CD14-positive monocyte (primary cell): ENCODE measurements at places on chromosomes 11 and 22.

GRCh38 chr11:48073031-48073861, 92.9 kb downstream of the PTPRJ start:
- DNase-seq: no peak

GRCh38 chr22:46660604-46661201, 40.5 kb downstream of the GRAMD4 start:
- no peak for DNase-seq

DNA sequence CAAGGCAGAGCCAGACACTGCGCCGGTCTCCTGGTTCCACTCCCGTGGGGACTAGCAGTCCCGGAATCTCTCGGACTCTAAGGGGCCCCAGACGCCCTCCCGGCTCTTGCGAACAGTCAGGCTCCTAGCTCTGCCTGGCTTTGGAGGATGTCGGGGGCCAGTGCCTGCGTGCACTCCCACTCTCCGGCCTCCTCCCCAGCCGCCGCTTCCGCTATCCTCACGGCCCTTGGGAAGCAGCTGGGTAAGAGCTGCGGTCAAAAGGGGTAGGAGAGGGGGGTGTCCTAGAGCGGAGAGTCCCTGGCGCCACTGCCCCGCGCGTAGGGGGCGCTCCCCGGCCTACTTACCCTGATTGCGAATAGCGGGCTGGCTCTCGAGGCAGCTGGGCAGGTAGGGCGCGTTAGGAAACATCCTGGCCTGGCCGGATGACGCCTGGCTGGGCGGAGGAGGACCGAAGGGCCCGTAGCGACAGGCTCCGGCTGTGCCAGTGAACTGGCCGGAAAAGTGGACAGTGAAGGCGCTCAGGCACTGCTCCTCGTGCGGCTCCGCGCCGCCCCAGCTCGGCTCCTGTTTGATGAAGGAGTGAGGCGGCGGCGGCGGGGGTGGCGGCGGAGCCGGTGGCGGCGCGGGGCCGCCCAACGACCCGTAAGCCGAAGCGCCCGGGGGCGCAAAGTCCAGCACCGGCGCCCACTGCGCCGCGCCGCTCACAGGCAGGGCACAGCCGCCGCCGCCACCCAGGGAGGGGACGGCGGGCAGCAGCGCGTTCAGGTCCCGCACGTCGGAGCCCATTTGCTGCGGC, 785 bp downstream of the WT1 start:
- no peak for DNase-seq

DNA sequence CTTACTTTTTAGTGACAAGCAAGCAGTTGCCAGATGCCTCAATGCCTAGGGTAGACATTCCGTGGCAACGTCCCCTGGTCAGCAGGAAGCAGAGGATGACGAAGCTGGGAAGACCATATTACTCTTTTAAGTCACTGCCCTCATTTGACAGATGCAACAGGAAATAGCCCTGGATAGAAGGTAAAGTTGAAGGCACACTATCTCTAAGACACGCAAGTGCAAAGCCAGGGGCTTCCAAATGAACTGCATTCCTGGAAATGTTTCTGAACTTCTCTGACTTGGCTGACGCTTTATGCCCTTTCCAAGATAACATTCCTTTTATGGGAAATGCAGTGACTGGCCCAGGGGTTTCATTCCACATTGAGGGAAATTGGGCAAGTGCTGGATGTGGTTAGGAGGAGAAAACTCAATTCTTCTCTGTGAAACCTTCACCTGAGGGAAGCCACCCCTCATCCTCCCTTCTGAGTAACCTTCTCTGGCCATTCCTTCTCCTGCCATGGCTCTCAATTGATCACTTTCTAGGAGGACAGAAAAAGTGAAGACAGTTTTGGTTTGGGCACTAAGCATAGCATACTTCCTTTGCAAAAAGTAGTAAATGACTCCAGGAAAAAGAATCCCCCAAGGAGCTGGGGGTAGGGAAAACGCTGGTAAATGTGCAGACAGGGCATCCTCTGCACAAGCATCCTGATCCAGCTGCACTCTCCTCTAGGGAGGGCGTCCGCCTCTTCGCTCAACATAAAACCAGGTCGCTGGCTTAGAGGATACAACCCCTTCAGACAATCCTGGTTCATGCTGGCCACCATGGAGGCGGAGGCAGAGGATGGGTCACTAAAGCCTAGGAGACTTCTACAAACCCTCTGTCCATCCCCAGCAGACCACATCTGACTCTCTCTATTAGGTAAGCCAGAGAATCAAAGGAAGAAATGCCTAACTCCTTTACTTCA, 14.5 kb downstream of the PCSK7 start:
- no peak for DNase-seq

DNA sequence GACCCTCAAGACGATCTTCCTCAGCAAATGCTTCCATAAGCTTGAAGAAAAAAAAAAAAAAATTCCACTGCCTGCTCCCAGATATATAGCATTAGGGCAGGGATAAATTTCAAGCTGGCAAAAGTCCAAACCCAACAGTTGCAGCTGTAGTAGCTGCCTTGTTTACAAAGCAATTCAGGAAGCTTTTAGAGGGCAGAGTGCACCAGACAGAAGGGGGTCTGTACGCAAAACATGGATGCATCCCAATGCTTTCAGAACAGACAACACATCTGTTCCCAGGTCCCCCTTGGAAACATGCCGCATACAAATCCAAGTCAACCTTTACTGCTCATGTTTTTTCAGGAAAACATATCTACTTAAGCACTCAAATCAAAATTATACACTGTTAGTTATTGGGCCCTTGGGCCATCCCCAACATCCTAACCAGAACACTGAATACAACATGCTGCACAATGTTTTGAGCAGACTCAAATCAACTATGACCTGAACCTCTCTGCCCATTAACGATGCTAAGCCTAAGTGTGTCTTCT, 94.5 kb downstream of the CADM1 start:
- no peak for DNase-seq

DNA sequence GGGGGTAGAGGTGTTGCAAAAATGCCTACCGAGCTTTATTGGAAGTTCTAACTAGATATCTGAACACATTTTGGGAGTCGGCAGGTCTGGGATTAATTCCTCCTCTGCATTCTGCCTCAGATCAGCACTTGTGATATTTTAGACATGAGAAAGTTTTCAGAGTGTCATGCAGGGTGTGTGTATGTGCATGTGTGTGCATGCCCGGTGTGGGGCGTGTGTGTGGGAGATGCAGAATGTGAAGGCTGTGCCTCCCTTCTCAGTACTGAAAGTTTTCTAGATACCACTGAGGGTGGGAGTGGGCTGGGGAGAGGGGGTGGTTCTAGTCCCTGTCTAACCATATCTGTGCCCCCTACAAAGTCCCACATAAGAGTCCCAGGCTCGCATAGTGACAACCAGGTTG, 180.0 kb upstream of the NTM start:
- DNase-seq: no peak

DNA sequence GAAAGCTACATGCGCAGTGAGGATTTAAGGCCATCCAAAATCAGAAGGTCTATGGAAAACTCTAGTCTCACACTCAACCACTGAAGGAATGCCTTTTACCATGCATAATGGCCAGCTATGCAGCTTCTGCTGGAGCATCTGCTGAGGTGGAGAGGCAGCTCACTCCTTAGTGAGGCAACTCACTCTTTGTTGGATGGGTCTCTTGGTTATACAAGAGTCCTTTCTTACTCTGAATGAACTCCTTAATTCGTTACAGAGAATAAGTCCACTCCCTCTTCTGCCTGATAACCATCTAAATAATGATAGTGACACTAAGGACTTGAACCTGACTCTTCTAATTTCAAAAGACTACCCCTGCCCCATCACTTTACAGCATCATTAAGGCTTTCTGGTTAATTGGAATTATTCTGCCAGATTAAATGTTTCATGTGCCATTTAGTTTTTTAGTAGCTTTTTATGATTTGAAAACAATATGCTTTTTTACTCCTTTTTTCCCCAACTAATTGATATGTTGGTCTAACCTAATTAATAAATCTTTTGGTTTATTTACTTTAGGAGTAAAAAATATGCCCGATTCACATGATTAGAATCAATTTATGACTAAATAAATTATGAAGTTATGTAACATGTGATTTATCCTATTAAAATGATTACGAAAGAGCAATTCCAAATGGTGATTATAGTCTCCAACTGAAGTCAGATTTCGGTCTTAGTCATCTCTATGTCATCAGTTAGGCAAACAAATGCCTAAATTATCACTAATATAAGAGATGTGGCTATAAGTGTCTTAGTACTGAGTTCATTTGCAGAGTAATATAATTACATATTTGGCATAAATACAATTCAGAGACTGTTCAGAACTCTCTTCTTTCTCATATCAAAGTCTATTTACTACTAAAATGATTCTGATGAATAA, 286.7 kb upstream of the CCDC90B start:
- no peak for DNase-seq

GRCh38 chr22:38262051-38262795, 10.6 kb downstream of the TMEM184B start:
- peak; percentile 11 for DNase-seq

- no peak for DNase-seq
These were observed 430.6 kb downstream of the MIAT start for GRCh38 chr22:27088026-27088425.

GRCh38 chr11:76269661-76270261, 63.5 kb upstream of the WNT11 start:
- no peak for DNase-seq

DNA sequence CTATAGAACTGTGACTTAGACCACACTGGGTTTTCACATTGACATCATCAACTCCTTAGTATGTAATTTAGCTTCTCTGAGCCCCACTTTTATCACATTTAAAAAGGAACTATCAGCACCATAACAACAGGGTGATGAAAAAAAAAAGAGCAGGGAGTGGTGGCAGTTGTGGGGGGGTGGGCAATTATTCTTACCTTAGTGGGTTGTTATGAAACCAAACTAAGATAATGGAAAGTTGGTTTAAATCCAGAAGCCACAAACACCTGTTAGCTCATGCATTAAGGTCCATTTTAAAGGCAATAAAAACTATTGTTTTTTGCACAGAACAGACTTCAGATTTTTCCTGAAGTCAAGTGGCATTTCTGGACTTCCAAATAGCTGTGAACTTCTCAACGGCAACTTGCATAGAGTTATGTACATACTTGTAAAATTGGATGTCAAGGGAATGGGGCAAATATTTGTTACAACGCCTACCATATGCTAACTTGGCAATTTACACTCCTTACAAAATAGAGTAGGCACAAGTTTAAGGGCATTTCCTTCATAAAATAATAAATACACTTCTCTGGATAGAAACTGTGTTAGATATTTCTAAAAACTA, 793.6 kb downstream of the DLG2 start:
- no peak for DNase-seq

- DNase-seq: no peak
These were observed 6.0 kb downstream of the KMT2A start for GRCh38 chr11:118442301-118442700.

GRCh38 chr11:72741849-72742512, 10.2 kb downstream of the ARAP1 start:
- no peak for DNase-seq

DNA sequence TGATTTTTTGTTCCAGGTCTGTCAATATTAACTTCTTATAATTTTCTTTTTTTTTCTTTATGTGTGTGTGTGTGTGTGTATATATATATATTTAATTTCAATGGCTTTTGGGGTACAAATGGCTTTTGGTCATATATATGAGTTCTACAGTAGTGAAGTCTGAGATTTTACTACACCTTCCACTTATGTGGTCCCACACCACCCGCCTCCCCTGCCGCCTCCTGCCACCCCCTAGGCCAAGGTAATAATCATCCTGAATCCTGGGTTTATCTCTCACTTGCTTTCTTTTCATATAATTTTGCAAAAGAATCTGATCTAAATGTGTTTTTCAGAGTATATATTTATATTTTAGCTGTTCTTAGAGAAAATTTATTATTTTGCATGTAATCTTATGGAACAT, 11.1 kb downstream of the NEAT1 start:
- no peak for DNase-seq

- DNase-seq: no peak
These were observed 76.9 kb upstream of the EED start for GRCh38 chr11:86167499-86168164.

DNA sequence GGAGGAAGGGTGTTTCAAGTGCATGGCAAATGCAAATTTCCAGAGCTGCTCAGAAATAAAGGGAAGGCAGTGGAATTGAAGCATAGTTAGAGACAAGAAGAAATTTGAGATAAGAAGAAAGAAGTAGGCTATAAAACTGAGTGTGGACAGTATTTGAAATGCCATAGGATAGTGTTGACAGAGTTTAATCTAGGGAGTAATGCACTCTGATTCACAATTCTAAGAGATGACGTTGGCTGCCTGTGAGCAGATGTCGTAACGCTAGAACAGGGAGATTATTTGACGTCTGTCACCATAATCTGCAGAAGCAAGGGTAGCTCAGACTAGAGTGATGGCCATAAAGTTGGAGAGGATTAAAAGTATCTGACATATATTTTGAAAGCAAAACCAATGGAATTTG, 389.9 kb upstream of the KIRREL3 start:
- DNase-seq: no peak

DNA sequence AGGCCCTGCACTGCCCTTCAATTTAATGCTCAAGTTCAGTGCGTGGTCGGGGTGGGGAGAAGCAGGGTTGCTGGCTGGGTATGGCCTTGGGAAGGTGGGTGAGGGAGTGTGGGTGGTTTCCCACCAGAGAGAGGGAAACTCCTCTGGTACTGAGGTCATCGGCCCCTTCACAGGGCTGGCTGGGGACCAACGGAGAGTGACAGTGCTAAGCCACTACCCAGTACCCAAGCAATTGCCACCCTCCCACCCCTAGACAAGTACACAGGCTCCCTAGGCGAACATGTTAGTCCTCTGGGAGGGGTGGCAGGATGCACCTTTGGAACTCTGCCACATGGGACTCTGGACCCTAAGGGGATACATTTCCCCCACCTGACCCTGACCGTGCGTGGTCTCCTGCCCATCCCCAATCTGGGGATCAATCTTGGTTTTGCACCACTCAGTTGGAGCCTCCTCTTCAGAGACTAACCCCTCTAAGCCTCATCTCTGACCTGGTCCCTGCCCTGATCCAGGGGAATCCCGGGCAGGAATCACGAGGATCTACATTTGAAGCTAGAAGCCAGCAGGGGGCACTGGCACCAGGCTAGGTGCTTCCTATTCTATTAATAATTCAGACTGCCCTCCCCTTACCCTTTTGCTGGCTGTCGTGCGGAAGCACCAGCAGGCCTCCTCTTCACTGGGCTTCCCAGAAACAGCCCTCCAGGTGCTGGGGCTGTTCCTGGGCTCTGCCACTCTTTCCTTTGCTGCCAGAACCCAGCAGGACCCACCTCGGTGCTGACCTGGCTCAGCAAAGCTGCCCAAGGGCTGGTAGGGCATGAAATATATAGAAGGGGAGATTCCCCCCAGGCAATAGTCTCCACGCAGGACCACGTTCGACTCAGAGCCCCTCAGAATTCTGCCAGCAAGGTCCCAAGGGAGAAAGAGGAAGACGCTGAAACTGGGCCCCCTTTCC, 377.7 kb downstream of the TENM4 start:
- DNase-seq: no peak

DNA sequence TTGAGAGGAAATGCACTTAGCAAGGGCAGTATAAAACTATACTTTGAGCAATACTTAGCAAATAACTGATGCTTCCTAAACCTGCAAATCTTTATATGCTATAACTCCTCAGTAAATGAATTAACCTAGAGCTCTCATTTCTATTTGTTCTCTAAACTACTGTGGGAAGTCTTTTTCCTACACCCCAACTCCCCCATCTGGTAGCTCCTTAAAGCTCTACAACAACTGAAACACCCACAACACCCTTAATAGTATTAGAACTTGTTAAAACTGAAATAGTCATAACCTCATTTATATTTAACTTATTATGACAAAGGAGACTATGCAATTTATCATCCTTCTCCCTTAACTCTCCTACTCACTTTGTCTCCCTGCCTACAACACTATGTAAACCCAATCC, 43.4 kb downstream of the GUCY1A2 start:
- no peak for DNase-seq
